ENCODE measurements at places on chromosomes 1 and 21.

DNA sequence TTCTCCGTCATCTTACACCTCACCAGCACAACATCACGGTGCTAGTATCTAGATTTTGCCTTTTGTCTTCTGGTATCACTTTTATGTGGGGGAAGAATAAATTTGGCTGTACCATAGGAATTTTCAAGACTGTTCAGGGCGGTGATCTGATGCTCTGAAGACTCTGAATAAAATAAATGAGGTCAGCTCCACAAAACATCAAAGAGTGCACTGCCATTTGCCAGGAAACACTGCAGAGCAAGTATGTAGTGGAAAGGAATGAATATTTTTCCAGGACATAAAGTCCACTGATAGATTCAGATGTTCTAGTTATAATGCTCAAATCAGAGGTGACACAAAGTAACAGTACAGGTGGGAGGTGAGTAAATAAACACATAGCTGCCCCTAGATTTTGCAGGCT lies 56.3 kb downstream of the ZP4 start:
- no peak for DNase-seq

- no peak for DNase-seq
Observed at GRCh38 chr1:48530727-48531351, 58.8 kb upstream of the SPATA6 start.

GRCh38 chr1:6800745-6801144 lies 15.5 kb downstream of the CAMTA1 start:
- no peak for DNase-seq

- DNase-seq, result no peak
Observed at GRCh38 chr1:226078374-226078773, 15.9 kb downstream of the H3-3A start.

- DNase-seq, result no peak
Observed at GRCh38 chr1:170077926-170078325, 3.4 kb upstream of the KIFAP3 start.

DNA sequence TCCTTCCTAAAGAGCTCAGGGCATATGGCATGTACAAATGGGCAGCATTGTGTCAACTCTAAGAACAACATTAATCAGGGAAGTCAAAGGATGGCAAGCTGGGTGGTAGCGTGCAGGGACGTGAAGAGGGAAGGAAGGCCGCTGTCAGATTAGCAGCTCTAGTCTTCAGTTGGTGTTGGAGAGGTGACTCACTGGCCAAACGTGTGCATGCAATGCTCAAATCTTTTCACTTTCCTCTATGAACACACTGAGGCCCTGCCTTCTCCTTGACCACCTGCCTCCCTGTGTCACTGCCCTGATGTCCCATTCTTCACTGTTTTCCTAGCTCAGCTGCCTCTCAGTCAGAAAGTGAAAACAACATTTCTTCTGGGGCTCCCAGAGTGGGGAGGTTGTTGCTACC lies 5.9 kb upstream of the PIGR start:
- no peak for DNase-seq

- DNase-seq, result no peak
Observed at GRCh38 chr1:107795441-107795840, 169.5 kb downstream of the VAV3 start.

All from non-pigmented ciliary epithelial cell (primary cell).